ENCODE measurements at places on chromosomes 1 and 21.
A peak's percentile ranks its signal among the peaks of the same experiment; 100 is the strongest.

GRCh38 chr1:203660069-203660468, 33.4 kb downstream of the ATP2B4 start:
- no peak for DNase-seq

- no peak for DNase-seq
Observed at GRCh38 chr1:231035799-231036198, 4.3 kb downstream of the FAM89A start.

- no peak for DNase-seq
Observed at GRCh38 chr1:113303267-113303666, 87.0 kb upstream of the MAGI3 start.

DNA sequence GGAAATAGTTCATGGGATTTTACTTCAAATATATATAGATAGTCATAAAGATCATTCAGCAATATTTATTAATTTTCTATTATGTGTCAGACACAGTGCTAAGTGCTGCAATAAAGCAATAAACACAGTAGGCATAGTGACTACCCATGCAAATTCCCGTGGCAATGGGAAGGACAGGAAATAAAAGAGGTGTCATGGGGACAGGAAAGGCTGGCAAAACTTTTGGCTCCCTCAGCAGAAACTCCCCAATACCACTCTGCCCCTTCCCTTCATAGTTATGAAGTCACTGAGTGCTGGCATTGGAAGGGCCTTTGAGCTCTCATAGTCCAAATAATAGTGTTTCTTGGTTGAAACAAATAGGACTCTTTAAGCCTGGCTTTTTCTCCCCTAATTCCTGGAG, 104.4 kb upstream of the DPT start:
- no peak for DNase-seq

- DNase-seq = no peak
Observed at GRCh38 chr1:245079021-245079609, 75.7 kb upstream of the KIF26B start.

DNA sequence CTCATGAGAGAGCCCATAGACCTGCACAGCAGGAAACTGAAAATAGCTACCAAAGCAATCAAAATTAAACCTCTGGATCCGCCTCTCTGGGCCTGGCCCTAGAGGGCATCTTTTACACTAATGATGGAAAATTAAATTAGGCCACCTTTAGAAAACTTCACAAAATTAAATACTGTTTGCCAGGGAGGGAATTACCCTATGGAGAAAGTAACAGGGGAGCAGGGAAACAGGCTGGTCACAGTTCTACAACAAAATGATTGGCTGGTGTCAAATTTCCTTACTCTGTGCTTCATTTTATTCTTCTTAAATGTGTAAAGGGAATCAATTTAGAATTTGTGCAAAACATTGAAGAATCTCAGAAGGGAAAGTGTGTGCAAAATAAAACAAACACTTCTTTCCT, 62.4 kb downstream of the SPATA46 start:
- DNase-seq = no peak

DNA sequence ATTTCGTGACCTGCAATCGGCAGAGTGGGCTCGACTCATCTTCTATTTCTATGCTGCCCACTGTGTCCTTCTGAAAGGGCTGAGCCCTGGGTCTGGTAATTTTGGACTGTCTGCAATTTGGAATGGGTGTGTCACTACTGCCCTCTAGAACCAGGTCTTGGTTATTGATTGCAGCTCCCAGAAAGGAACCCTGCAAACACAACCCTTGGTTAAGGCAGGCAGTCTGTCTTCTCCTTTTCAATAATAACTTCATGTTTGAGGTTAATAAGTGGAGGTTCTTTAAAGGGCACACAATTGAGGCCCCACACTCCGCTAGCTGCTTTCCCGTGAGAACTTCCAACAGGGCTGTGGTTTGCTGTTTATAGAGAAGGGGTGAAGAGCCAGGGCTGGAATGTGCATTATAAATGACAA, 79.9 kb upstream of the LYST start:
- DNase-seq = no peak

DNA sequence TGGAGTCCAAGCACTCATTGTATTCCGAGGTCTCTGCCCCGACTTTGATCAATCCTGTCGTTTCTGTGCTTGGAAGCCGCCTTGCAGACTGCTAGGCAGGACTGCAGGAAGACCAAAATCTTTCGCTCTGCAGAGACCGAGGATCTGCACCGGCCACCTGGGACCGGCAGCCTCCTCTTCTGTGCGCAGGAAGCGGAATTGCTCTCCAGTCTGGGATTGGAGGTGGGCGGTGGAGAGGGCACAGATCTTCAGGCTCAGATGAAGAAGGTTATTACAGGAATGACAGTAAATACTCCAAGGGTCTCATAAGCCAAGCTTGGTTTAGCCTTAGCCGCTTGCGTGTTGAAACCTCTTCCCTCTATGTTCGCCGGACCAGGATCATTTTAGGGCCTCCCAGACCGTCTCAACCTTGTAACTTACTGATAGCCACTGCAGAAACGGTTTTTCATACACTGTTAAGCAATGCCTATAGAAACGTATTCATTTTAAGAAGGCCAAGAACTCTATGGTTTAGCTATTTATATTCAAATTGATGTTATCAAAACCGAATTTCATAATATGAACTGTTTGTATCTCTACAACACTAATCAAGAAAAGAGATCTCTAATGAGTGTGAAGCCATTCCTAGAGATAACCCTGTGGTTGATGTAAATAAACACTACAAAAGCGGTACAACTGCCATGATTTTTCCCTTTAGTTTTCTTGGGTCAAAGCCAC, 1.1 kb downstream of the MIA3 start:
- DNase-seq = peak; percentile 43

GRCh38 chr1:39082811-39083576, 56.8 kb downstream of the NDUFS5 start:
- no peak for DNase-seq

DNA sequence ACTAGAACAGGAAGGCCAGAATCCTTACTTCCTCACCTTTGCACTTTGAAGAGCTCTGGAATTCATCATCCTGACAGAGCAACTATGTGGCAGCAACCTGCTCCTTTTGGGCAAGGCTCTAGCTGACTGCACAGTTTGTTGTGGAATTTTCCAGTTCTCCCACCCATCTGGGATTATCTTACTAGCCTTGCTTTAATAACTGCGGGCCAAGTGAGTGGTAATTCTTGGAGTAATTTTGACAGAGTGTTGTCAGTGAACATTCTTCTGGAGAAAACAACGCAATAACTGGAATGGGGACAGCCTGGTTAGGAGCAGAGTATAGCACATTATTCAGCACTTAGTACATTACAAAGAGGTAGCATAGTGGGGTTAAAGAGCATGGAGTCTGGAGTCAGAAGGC, 75.3 kb downstream of the NTMT2 start:
- no peak for DNase-seq

GRCh38 chr1:9112961-9113880, 15.7 kb downstream of the GPR157 start:
- no peak for DNase-seq

DNA sequence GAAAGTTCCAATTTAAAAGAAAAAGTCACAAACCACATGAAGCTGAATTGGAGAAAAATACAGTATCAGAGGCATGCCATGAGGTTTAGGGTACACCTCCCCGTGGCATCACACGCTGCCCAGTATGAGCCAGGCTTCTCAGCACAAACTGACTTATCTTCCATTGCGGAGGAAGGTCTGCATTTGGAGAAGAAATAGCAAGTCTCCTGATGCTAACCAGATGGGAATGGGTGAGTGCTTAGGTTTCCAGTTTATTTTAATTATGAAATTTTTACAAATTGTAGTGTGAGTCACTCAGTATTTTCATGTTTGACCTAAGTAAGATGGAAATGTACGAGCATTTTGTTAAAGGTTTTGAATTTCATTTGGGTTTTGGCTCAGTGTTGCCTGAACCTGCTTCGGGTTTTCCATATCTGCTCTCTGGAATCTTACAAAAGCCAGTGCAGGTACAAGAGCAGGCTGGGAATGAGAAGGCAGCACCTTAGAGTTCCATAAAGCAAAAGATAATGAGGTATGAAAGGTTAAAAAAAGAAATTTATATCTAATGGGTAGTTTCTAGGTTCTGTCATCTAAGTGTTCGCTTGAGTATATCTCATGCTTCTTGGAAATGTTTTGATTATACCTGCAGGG, 213.9 kb downstream of the PATJ start:
- DNase-seq = no peak

- no peak for DNase-seq
Observed at GRCh38 chr21:38013741-38014140, 97.5 kb upstream of the KCNJ6 start.

GRCh38 chr21:26080211-26080610, 90.4 kb downstream of the APP start:
- no peak for DNase-seq

- DNase-seq = no peak
Observed at GRCh38 chr1:192766009-192766625, 42.7 kb upstream of the RGS2 start.

DNA sequence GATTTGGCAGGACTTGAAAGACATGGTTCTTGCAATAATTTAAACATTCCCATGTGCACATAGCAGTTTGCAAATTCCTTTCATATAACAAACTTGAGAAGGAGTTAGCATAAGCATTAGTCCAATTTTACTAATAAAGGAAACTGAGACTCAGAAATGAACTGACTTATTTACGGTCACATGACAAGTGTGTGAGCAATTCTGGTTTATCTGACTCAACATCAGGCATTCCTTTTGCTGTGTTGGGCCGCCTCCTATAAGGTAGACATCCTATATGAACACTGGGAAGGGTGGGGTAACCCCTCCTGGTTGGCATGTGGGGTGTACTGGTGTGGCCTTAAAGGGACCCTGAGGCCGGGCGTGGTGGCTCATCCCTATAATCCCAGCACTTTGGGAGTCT, 8.5 kb upstream of the CPT2 start:
- DNase-seq = no peak

Measured in stimulated activated CD4-positive, alpha-beta T cell treated with anti-CD3 and anti-CD28 coated beads, Interleukin-15, amount 100 ng/mL, for 24 hours (primary cell).